ENCODE measurements at places on chromosomes 3 and 15.

DNA sequence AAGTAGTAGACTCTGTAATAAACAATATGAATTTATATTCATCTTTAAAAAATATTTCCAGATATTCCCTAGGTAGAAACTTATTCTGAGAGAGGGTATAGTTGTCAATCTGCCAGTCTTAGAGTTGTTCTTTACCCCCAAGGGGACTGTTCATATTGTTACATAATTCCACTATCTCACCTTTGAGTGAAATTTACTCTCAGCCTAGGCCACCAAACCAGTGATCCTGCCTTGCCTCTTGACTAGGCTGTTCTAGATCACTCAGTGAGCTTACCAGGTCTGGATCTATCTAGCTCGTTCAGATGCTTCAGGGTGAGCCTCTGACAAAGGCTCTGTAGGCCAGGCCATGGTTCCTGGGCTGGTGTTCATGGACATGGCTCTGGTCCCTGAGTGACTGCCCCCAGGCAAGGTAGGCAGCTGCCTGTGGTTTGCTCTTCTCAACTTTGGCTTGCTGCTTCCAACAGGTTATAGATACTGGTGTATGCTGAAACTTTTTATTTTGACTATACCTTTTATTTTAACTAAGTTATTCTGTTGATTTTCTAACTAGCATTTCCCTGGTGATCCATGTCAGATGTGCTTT is 27.6 kb downstream of the ZNF592 start:
- no peak for DNase-seq

- no peak for DNase-seq
Measured at GRCh38 chr15:91444656-91445055, 344.6 kb downstream of the SV2B start.

- DNase-seq, result no peak
Measured at GRCh38 chr3:150161011-150161410, 190.3 kb upstream of the PFN2 start.

- no peak for DNase-seq
Measured at GRCh38 chr3:12886106-12886679, 44.8 kb upstream of the RPL32 start.
